ENCODE measurements at places on chromosomes 1 and 21.

GRCh38 chr1:210773450-210773849, 360.5 kb downstream of the KCNH1 start:
- DNase-seq = no peak

DNA sequence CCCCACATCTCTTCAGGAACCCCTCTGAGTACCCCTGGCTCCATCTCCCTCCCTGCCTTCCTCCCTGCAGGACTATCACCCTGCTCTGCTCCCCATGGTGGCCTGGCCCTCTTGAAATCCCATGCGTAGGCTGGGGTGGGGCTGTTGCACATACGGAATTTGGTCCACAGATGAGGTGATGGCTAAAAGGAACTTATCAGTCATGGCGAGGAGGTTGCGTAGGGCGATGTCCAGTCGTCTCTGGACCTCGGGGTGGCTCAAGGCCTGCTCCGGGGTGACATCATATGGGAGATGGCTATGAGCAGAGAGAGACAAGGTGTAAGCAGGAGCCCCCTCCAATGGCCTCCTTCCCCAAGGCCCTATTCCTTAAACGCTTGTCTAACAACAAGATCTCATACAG, 35.3 kb downstream of the IQGAP3 start:
- no peak for DNase-seq

GRCh38 chr1:30683699-30684098, 39.7 kb downstream of the MATN1 start:
- DNase-seq = no peak

- peak; percentile 25 for DNase-seq
Observed at GRCh38 chr1:2585318-2586092, 1.1 kb upstream of the PRXL2B start.

GRCh38 chr21:42542196-42542595, 28.5 kb downstream of the SLC37A1 start:
- no peak for DNase-seq

- DNase-seq = no peak
Observed at GRCh38 chr1:113905435-113905861, 322 bp downstream of the DCLRE1B start.

GRCh38 chr1:168987923-168988322, 118.6 kb upstream of the ATP1B1 start:
- DNase-seq = no peak

DNA sequence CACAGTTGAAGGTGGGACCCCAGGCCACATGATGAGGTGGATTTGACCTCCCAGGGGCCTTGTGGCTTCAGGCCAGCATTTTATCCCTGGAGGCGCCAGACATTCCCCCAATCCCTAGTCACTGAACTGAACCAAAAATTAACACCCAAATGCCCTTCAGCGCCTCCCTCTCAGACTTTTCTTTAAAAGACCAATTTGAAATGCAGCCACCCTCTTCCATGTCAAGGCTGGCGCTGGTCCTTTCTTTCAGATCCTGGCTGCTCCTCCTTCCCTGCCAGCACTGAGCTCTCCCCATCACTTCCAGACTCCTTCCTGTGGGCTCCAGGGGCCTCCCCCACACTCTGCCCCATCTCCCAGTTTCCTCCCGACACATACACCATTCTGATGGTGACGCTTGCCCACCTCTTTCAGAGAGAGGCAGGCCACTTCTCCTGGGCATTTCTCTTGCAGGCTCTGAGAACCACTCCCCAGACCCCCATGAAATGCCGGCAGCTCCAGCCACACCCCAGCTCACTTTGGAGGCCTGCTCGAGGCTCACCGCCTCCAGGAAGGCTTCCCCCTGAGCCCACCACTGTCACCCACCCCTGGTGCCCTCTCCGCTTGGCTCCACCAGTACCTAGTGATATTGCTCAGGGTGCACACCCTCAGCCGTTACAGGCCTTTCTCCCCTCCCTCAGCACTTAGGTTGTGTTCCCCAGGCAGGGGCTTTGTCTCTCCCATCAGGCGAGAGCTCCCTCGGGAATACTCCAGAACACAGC, 27.0 kb downstream of the NAV1 start:
- no peak for DNase-seq

- no peak for DNase-seq
Observed at GRCh38 chr1:14486401-14487201, 111.9 kb upstream of the KAZN start.

- no peak for DNase-seq
Observed at GRCh38 chr1:173297798-173298391, 90.8 kb upstream of the TNFSF4 start.

- DNase-seq = no peak
Observed at GRCh38 chr1:100643471-100644196, 75.9 kb upstream of the VCAM1 start.

DNA sequence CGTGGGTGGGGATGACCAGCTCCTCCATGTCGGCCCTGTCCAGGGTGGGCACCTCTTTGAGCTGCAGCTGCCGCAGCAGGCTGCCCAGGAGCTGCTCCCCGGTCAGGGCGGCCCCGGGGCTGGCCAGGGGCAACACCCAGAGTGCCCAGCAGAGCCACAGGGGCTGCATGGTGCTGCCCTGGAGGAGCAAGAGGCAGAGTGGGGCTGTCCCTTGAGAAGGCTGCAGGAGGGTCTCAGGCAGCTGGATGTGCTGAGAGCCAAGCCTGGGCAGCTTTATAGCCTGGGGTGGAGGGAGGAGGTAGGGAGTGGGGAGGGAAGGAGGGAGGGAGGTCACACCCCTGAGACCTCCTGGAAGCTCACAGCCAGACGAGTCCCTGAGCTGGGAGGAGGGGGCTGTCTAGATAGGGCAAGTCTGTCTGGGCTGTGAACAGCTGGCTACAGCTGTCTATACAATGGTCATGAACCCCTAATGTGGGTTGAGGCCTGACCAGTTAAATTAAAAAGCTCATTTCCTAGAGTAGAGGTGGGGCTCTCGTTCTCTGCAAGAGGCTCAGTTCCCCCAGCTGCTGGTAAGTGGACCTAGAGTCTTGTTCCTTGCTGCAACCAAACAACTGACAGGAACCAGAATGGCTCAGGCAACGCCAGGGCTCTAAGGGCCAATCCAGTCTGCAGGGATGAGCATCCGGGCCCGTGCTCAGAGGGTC, at the start of gene LEFTY1:
LEFTY1 (minus strand) TSS at position 249 of the 704 bp plus-strand sequence; CDS start at position 169, 80 bp downstream.
- DNase-seq = no peak

- DNase-seq = no peak
Observed at GRCh38 chr1:21497466-21498061, 11.7 kb upstream of the ALPL start.

- no peak for DNase-seq
Observed at GRCh38 chr1:202658251-202658759, 51.9 kb downstream of the SYT2 start.

- no peak for DNase-seq
Observed at GRCh38 chr21:42404539-42404938, 837 bp downstream of the UBASH3A start.

GRCh38 chr1:36223381-36223995, 755 bp upstream of the THRAP3 start:
- DNase-seq = no peak

DNA sequence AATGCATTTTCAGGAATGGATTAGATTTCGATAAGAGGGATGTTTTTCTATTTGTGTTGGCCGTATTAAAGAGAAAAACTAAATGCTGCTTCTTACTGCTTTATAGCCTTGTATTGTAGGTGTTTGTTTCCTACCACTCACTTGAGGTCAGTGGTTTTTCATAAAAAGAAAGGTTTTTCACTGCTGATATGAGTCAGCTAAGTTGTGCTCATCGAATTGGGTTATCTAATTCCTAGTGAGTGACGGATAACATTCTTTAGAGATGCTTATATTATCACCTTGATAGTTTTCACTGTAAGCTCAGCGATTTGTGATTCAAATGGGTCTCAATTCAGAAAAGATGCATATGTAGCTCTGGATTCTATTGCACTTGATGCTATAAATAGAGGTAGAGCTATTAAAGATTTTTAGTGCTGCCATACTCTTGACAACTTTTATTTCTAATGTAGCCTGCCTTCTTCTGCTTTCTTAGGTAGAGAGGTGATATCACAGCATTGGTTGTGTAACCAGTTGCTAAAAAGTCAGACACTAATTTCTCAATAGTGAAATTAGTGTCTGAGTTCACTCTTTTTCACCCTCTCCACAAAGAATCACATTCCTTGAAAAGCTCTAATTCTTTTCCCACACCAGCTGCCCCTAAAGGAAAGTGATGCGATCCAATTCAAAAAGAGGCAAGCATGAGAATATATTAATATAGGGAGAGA, 180.0 kb downstream of the RASAL2 start:
- no peak for DNase-seq

- no peak for DNase-seq
Observed at GRCh38 chr1:85615586-85616363, 35.2 kb downstream of the CCN1 start.

DNA sequence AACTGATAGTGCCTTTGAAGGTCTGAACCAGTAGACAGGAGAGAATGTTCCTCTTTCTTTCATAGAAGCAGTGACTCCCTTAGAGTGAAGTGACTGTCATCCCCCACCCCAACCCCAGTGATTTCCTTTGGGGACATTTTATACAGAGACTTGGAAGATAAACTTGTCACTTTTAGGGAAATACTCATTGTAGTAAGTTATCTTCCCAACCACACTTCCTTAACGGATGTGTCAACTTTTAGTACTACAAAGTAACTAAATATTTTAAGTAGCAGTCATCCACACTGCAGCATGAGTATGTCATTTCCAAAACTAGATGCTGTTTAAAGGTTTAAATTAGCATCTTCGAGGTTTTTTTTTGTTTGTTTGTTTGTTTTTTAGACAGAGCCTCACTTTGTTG, 13.7 kb downstream of the LRRC8B start:
- DNase-seq = no peak

DNA sequence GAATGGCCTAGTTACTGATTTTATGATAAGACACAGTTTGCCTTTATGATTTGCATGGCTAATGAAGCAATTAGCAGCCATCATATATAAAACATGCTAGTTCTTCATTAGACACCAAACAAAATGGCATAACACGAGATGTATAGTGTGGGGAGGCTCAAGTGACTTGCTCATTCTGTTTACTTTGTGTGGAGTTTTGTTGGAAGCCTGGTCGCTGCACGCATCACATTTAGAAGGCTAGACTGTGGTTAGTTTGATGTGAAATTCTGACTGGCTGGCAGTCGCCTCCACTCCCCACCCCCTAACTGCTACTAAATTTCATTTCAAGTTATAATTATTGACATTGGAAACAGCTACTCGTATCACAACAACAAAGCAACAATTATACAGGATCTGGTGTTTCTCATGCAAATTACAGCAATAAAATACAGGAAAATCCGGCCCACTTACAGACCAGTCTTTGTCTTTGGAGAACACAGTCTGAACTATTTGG, 356.1 kb downstream of the LMO4 start:
- DNase-seq = no peak

GRCh38 chr1:65151641-65152040, 3.6 kb downstream of the AK4 start:
- no peak for DNase-seq

DNA sequence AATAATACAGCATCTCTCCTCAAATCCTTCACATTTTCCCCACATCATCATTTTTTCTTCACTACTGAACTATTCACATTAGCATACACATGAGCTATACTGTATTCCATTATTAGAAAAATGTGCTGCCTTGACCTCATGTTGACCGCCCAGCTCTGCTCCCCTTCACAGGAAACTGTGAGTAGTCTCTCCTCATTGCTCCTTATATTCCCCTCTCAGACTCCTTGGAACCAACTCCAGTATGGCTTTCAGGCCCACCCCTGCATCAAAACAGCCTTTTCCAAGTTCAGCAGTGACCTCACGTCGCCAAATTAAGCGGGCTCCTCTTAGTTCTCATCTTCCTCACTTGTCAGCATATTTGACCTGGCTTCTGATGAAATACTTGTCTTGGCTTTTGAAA, 59.2 kb upstream of the SPAG17 start:
- DNase-seq = no peak

GRCh38 chr1:28910379-28911115, 3.8 kb upstream of the EPB41 start:
- no peak for DNase-seq

DNA sequence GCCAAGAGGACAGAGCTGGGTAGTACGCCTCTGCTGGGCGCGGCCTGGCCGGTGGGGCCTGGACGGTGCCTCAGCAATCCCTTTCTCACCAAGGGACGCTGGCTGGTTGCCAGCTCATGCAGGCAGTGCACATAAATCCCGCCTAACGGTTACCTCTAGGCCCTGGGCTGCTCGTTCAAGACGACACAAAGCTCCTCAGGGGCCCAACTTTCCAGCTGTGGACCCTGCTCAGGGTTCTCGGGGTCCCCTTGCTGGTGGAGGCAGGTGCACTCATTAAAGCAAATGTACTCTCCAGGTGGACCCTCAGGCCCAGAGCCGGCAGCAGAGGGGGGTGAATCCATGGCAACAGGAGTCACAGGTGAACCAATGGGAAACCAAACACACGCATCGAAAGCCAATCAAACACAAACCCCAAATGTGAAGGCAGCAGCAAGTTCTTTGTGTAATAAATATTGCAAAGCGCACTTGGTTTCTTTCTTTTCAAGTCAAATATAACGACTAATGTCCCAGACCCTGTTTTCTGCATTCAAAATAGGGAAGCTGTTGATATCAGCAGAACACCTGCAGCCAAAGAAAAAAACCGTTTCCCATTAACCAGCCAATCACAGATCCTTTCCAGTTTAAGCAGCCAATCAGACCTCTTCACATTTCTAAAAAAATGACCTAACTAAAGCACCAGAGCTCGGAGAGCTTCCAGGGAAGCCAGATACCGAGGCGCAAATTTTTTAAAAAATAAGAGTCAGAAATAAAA, 26.1 kb upstream of the CLSTN1 start:
- no peak for DNase-seq

- DNase-seq = peak; percentile 22
Observed at GRCh38 chr1:160641323-160642280, 5.2 kb downstream of the SLAMF1 start.

GRCh38 chr1:48031676-48032075, 34.5 kb upstream of the TRABD2B start:
- DNase-seq = no peak

DNA sequence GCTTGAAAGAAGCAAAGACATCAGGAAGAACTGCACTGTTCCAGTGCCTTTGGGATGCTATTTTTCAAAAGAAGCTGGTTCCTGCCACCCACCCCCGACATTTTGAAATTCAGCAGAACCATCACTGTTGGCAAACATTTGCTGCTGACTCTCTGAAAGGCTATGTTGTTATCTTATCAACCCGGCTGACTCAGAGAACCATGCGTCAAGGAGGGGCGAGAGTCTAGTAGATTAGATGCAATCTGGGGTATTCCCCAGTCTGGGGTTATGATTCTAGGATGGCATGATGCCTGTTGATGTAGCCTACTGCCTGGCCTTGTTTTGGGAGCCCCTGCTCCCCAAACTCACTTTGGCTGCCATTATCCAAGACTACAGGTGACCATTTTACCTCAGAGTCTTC, 267.8 kb upstream of the RUNX1 start:
- DNase-seq = no peak

GRCh38 chr1:113333056-113333455, 57.3 kb upstream of the MAGI3 start:
- DNase-seq = no peak

GRCh38 chr1:25090707-25091422, 141.4 kb downstream of the SYF2 start:
- DNase-seq = no peak

GRCh38 chr21:26388731-26389231, 184.3 kb downstream of the CYYR1 start:
- no peak for DNase-seq

GRCh38 chr1:209387271-209387968, 196.1 kb upstream of the CAMK1G start:
- DNase-seq = no peak

- DNase-seq = no peak
Observed at GRCh38 chr1:201649761-201650622, 111.1 kb downstream of the NAV1 start.

- no peak for DNase-seq
Observed at GRCh38 chr1:88376421-88376820, 307.7 kb upstream of the PKN2 start.

Data from stimulated activated CD8-positive, alpha-beta memory T cell treated with anti-CD3 and anti-CD28 coated beads, Interleukin-4, amount 100 ng/mL, for 4 hours (primary cell).